Body of pancreas (tissue), 4 donors: ENCODE measurements at places on chromosomes 3 and 15.

DNA sequence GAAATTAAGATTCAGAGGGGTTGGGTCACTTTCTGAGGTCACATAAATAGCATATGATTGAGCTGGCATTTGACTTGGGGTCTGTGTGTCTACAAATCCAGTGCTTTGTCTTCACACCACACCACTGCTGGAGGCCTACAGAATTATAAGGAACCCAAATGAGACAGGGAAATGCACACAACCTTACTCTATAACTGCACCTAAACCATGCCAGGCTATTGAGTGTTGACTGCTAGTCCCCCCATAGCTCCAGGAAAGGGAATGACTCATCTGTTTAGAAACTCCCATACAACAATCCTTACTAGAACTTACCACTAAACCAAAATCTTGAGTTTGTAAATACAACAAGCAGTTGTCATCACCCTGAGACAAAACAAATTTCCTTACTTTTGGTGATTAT is 16.9 kb upstream of the TSC22D2 start:
- no peak for DNase-seq

DNA sequence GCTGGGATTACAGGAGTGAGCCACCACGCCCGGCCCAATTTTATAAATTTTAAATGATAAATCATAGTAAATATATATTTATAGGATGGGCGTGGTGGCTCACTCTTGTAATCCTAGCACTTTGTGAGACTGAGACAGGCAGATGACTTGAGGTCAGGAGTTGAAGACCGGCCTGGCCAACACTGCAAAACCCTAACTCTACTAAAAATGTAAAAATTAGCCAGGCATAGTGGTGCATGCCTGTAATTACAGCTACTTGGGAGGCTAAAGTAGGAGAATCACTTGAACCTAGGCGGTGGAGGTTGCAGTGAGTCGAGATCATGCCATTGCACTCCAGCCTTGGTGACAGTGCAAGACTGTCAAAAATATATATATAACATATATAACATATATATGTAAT is 26.4 kb downstream of the MFN1 start:
- DNase-seq: no peak

- DNase-seq: no peak
Measured at GRCh38 chr3:45748068-45748467, 48.3 kb downstream of the SLC6A20 start.

- no peak for DNase-seq
Measured at GRCh38 chr15:43541785-43542184, 24.4 kb downstream of the MAP1A start.

DNA sequence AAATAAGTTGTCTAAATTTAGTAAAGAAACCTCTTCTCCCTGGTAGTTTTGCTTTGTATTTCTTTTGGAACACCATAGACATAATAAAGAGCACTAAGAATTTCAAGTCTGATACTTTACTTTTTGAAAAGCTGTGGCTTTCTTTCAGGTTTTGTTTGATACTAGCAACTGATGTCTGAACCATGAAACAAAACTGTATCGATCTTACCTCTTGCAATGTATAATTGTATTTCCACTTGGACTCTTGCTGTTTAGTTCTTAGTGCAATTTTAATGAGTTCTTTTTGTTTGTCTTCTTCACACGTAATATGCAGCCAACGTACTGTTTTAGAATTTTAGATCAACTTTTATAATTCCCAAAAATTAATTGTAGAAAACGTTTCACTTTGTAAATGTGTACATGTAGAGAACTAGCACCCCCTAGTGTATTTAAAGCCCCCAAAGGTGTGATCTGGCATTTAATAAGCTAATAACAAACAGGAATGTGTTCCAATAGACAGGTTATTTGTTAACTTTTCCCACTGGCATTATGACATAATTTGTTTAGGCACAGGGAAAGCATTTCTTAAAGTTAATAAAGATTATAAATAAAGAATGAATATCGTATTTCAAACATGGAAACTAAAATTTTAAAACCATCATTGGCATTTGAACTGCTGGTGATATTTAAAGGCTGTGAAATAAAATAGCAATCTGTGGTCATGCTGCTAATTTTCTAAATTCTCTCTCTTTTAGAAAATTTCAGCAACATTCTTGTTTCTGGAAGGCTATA is 289.1 kb upstream of the DNAJC19 start:
- no peak for DNase-seq

- no peak for DNase-seq
Measured at GRCh38 chr15:84685304-84685703, 27.3 kb upstream of the NMB start.

DNA sequence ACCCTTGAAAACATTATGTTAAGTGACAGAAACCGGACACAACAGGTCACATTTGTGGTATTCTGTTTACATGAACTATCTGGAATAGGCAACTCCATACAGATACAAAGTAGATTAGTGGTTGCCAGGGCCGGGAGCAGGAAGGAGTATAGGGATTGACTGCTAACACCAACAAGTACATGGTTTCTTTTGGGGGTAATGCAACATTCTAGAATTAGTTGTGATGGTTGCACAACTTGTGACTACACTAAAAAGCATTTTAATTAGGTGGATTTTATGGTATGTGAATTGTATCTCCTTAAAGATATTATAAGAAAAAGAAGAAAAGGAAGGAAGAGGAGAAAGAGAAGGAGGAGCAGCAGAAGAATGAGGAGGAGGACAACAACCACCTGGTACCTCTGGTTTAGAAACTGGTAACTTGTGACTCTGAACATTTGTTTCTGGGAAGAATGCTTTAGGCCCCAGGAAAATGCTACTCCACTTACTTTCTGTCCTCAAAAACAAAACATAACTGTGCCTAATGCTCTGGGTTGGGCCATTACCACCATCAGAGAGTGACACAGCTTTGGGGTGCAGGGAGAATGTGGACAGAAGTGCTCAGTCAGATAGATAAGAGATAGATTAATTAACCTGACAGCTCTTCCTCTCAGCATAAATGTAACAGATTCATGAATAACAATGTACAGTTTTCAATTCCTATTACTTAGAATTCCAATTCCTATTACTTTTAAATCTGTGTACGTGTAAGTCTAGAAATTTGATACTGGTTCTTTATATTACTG is 20.3 kb downstream of the SETMAR start:
- DNase-seq: no peak
